ENCODE measurements at places on chromosomes 3 and 15.

GRCh38 chr3:182258538-182259177, 534.6 kb upstream of the ATP11B start:
- DNase-seq = peak; percentile 16

DNA sequence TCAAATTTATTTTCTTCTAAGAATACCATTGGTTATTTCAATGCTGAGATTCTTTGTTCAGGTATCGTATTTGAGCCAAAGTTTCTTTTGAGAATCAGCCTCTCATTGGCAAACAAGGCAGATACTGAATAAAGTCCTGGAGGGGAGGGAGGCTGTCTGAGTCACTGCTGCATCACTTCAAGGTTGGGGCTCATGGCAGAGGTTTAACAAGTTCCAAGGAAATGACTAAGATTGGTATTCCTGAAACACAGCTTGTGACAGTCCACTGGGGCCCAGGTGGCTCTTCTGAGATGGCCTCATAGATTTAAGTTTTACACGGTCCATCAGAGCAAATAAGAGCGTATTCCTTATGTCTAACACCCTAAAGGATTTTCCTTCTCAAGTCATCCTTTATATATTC, 213.8 kb upstream of the STAC start:
- no peak for DNase-seq

DNA sequence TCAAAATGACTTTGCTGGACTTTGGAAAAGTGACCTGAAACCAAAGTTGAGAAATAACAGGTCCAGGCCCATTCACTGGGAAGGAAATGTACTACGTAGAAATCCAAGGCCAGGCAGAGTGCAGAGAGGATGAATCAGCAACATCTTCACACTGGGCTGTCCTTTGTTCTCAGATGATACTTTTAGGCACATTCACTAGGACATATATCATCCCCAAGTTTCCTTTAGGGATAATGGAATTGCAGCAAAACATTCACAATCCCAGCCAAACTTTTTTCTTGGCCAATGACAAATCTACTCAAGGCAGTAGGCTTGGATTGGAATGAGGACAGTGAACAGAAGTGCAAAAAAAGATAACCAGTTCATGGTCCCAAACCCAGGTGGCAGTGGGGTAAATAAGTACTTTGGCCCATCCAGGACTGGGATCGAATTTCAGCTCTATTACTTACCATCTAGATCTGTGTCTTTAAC, 75.1 kb downstream of the CLDN11 start:
- no peak for DNase-seq

GRCh38 chr15:97443101-97443500, 517.4 kb upstream of the ARRDC4 start:
- DNase-seq = no peak

DNA sequence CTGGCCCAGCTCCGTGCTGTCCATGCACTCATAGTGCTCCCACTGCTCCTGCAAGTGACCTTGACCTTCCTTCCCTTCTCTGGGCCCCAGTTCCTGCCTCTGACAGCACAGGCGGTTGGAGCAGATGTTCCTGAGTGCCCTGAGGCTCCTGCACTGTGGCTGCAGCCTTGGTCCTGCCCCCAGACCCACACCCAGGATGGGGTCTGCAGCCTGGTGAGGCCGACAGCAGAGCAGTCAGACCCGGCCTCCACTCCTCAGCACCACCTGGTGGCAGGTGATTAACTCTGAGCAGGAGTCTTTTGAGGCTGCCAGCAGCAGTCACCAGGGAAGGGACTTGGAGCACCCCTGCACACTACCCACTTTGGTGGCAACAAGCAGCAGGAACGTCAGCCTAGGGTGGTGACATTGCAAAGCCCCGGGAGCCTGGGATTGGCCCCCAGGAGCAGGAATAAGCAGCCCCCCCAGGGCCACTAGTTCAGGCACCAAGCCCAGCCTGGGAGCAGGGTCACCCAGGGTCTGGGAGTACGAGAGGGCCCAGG, 64.6 kb downstream of the CYP11A1 start:
- peak; percentile 36 for DNase-seq

- DNase-seq = no peak
Observed at GRCh38 chr3:23365066-23365465, 161.9 kb downstream of the UBE2E2 start.

DNA sequence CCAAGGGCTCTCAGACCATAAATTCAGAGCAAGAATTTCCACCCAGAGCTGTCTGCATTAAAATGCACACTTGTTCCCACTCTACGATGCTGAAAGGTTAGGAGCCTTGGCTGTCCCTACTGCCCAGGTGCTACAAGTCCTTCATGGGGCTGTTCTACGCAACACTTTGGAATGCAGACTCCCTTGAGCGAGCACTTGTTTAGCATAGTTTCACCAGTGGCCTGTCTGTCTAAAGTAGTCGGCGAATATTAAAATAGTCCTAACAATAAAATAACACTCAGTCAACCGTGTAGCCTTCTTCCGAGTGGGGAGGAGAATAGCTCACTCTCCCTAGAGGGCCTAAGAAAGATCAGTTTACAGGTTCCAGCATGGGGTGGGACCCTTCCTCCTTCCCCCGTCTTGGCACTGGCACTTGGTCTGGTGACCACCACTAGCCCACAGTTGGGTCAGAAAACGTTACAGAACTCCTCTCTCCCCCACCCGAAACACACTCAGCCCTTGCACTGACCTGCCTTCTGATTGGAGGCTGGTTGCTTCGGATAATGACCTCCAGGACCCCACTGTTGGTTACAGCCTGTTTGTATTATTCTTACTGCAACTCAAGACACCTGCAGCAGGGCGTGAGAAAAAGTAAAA, at the start of gene CLDN16:
Gene CLDN16 (plus strand): TSS at position 586 of the 636 bp plus-strand sequence. CDS start 167 bp downstream, outside the sequence.
- DNase-seq = no peak

GRCh38 chr3:149470381-149470780, 4.1 kb upstream of the TM4SF4 start:
- no peak for DNase-seq

DNA sequence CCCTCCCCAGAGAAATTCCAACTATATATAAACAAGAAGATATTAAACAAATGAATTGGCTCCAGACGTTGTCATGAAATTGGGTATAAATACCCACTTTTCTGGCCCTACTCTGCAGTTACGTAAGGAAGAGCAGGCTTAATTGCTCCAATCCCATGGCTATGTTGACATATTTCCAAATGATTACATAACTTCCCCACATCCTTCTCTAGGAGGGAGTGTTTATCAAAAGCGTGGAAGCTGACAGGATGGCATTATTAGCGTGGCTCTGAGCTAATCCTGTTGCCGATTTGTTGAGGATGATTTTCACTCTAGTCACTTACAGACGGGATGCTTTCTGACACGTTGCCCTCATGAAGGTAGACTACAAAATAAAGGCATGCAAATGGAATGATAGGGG, 347.5 kb upstream of the TMCO5A start:
- no peak for DNase-seq

DNA sequence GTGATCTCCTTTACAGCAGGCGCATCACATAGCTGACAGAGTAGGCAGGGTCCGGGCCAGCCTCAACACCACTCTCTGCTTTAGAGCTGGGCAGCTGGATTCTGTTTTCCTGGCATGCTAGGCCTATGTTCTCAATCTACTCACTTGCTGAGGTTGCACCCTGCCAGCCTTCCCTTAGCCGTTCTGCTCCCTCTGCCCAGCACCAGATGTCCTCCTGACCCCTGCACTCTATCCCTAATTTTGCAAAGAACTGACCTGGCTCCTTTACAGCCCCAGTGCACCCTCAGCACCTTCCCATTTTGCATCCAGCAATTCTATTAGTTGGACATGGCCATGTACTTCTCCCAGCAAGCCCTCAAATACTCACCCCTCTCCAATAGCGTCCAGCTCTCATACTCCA, 371.6 kb upstream of the WNT5A start:
- no peak for DNase-seq

DNA sequence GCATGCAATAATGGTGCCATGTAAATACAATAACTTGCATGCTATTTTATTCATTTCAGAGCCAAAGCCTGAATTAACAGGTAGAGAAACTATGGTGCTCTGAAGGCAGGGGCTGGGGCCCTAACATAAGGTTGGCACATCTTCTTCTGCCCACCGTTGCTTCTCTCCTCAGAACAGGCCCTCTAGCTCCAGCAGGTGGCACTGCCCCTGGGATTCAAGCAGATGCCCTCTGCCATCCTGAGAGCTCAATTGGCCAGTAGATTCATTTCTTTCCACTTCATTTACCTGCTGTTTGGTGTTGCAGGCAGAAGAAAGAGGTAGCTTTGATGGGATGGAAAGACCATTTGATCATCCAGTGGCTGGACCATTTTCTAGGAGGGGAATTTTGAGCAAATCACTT, 130.5 kb downstream of the FOXB1 start:
- DNase-seq = no peak

DNA sequence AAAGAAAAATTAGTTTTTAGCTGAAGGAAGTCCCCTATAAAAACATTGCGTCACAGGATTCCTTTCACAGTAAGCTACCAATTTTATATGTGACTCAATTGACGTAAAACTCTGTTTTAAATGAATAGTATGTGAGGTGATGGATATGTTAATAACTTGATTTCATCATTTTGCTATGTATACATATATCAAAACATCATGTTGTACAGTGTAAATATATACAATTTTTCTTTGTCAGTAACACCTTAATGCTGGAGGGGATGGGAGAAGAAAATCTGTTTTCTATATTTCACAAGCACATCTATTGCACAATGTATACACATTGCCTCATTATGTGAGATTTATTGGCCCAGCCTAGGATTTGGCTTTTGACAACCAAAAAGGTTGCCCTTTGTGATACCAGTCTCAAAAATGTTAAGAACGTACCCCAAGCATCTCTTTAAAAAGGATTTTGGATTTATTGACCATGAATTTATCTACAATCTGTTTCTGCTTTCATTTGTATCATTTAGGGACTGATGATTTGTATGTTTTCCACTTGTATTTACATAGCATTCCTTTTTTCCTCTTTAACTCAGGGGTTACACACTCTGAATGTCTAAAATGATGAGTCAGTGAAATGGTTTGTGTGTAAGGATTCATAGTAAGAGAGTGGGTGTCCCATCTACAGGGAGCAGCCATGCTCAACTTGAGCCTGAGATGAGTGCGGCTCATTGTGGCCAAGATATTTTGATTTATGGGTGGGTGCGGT, 62.6 kb downstream of the CRTC3 start:
- no peak for DNase-seq

- DNase-seq = peak; percentile 38
Observed at GRCh38 chr3:54853573-54854404, 74.1 kb downstream of the LRTM1 start.

DNA sequence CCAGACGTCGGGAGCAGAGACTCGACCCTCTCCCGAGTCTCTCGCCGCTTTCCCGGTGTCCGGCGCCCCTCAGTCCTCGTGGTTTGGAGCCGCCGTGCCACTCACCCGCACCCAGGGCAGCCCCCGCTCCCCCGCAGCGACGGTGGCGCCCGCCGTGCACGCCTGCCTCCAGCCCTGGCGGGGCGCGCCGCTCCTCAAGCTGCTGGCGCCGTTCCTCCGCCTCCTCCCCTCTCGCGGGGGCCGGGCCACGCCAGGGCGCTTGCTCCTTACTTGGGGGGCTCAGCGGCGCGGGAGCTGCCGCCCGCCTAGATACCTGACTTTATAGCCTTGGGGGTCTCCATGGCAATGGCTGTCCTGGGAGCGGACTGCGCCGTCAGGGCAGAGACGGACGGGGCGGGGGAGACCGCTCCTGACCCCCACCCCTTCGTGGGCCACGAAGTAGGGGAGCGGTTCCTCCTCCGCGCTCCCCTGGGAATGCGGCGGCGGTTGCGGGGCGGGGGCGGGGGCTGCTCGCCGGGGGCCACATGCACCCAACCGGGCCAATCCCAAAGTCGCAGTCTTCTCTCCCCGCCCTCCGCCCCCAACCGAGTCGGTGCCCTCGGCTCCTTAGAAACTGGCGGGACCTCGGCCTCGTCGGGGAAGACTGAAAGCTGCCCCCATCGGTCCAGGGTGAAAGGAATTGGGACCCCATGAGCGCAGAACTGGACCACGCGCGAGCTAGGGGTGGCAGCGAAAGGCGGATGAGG, at the start of gene ANKRD63:
Gene ANKRD63 (minus strand): TSS at position 196 of the 746 bp plus-strand sequence. CDS start 478 bp downstream, outside the sequence.
- DNase-seq = peak; percentile 64

- no peak for DNase-seq
Observed at GRCh38 chr3:33898901-33899300, 100.5 kb downstream of the PDCD6IP start.

- no peak for DNase-seq
Observed at GRCh38 chr3:31247850-31248562, 284.7 kb upstream of the STT3B start.

- no peak for DNase-seq
Observed at GRCh38 chr15:58258501-58259292, 120.5 kb downstream of the AQP9 start.

- peak; percentile 13 for DNase-seq
Observed at GRCh38 chr15:41022487-41023090, 69.3 kb downstream of the CHAC1 start.

- no peak for DNase-seq
Observed at GRCh38 chr3:54841471-54841870, 86.4 kb downstream of the LRTM1 start.

GRCh38 chr3:58588030-58588614, 10.9 kb upstream of the FAM107A start:
- DNase-seq = no peak
